Mesenteric fat pad (tissue), 1 donor: ENCODE measurements at places on chromosomes 5 and 9. TPM values are rescaled to one million over a fixed set of nuclear protein-coding genes. Genes with fewer than 3 reads are reported as not detected.

Gene NCS1
- 11.9 TPM for total RNA-seq

Gene STRBP
- total RNA-seq, result 8.7 TPM

Gene KIF24
- total RNA-seq, result 0.45 TPM

Gene TAS2R1
- not detected for total RNA-seq

Gene ECSCR
- total RNA-seq, result 26.7 TPM

Gene KCNIP1
- total RNA-seq, result not detected

Gene SPINK5
- 0.45 TPM for total RNA-seq

Gene F2RL1
- total RNA-seq, result 1.9 TPM

Gene MYOZ3
- total RNA-seq, result 0.42 TPM

Gene LCN1
- 2.3 TPM for total RNA-seq

Gene POU5F2
- 1.9 TPM for total RNA-seq

Gene GADD45G
- total RNA-seq, result 10.9 TPM

Gene AJM1
- total RNA-seq, result 1.00 TPM

Gene GGTA1
- total RNA-seq, result 6.0 TPM

Gene MAP1B
- total RNA-seq, result 121 TPM

Gene PCDHA12
- total RNA-seq, result 0.29 TPM

Gene HNRNPA0
- total RNA-seq, result 24.3 TPM

Gene NR5A1
- total RNA-seq, result not detected

Gene HRH2
- total RNA-seq, result 12.5 TPM

Gene GNA14
- total RNA-seq, result 4.8 TPM

Gene CCDC112
- 4.3 TPM for total RNA-seq

Gene SCGB3A2
- total RNA-seq, result not detected

Gene RNF208
- 5.9 TPM for total RNA-seq

Gene HRCT1
- 5.2 TPM for total RNA-seq

Gene PLAA
- 23.3 TPM for total RNA-seq

Gene SIT1
- total RNA-seq, result 1.3 TPM

Gene NXNL2
- total RNA-seq, result not detected

Gene IFNK
- total RNA-seq, result not detected

Gene UGT3A2
- total RNA-seq, result not detected

Gene MARCOL
- total RNA-seq, result not detected

Gene PLEKHG4B
- total RNA-seq, result not detected

Gene SGCD
- 3.9 TPM for total RNA-seq

Gene RNF183
- not detected for total RNA-seq

Gene FCN2
- 1.2 TPM for total RNA-seq

Gene PFN3
- total RNA-seq, result not detected

Gene CWC27
- 20.4 TPM for total RNA-seq

Gene IFNA8
- total RNA-seq, result not detected

Gene XPA
- total RNA-seq, result 16.7 TPM

Gene PCDHAC1
- total RNA-seq, result 0.61 TPM

Gene PCDHGC5
- total RNA-seq, result 1.1 TPM

Gene ANKRD18A
- not detected for total RNA-seq

Gene ANKRD20A1
- 2.2 TPM for total RNA-seq

Gene CDH6
- 1.3 TPM for total RNA-seq

Gene SOX30
- total RNA-seq, result not detected

Gene CKS2
- 6.5 TPM for total RNA-seq

Gene ADRA1B
- total RNA-seq, result 6.6 TPM

Gene CYSRT1
- 0.42 TPM for total RNA-seq

Gene PCDHB15
- 3.4 TPM for total RNA-seq

Gene ACOT12
- not detected for total RNA-seq

Gene PCDHB9
- total RNA-seq, result 1.0 TPM

Gene CFAP157
- 0.19 TPM for total RNA-seq
